Calu3 (cell line): ENCODE measurements at places on chromosomes 7 and 10. TPM values are rescaled to one million over a fixed set of nuclear protein-coding genes. Genes with fewer than 3 reads are reported as not detected.
A peak's percentile ranks its signal among the peaks of the same experiment; 100 is the strongest.

DNA sequence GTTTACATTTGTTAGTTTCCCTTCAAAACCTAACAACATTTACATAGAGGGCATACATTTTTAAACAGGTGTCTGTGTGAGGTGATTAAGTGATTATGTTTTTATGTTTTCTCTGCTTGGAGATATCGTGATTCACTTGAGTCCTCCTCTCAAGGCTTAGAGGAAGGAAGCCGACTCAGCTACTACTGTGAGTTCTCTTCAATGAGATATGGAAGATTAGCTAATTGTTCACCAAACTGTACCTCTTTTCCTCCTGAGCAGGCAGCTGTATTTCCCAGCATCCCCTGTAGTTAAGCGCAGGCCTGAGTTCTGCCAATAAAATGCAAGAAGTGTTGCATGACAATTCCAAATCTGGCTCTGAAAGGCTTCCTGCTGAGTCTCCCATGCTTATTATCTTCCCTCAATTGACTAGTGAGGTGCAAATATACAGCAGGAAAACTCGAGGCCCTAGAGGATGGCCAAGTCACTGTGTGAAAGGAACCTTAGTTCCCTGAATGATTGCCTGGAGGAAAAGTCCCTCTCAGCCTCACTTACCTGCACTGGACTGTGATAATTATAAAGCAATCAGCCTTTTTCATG lies 528.7 kb downstream of the GRM8 start:
- peaks cover 13% of the 10 kb centered on the region for H3K4me1 ChIP-seq
- no peak overlapping the region for H3K27ac ChIP-seq
- no peak overlapping the region for H3K4me3 ChIP-seq
- no peak for DNase-seq
- no peaks in the 10 kb centered on the region for H3K36me3 ChIP-seq

DNA sequence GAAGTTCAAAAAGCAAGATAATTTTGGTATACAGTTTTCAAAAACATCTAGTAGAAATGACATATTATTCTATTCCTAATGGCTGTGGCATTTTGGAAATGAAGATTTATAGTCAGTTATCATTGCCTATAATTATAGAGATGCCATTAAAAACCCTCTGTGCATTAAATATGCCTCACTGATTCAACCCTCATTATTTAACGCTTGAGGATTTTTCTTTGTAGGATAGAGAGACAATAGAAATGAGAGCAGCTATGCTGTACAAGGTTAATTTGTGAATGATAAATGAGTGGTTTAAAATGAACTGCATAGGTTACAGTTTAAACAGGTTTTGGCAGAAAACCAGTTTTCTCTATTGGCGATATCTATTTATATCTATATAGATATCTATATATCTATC lies 32.2 kb upstream of the SEMA3A start:
- no peak overlapping the region for H3K4me3 ChIP-seq
- H3K4me1 ChIP-seq, result peaks cover 21% of the 10 kb centered on the region
- H3K27ac ChIP-seq, result no peak overlapping the region
- H3K27me3 ChIP-seq, result no peaks in the 10 kb centered on the region
- no peak for DNase-seq
- H3K36me3 ChIP-seq, result no peaks in the 10 kb centered on the region

DNA sequence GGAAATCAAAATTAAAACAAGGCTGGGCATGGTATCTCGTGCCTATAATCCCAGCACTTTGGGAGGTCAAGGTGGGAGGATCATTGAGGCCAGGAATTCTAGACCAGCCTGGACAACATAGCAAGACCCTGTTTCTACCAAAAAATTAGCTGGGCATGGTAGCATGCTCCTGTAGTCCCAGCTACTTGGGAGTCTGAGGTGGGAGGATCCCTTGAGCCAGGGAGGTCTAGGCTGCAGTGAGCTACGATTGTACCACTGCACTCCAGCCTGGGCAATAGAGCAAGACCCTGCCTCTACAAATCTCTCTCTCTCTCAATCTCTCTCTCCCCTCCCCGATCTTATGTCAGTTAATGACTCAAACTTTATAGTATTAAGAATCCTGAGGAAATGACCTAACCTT lies 3.8 kb downstream of the KPNA7 start:
- DNase-seq, result no peak
- H3K27me3 ChIP-seq, result no peaks in the 10 kb centered on the region
- peaks cover 8% of the 10 kb centered on the region for H3K4me1 ChIP-seq
- peaks cover 7% of the 10 kb centered on the region for H3K36me3 ChIP-seq
- no peak overlapping the region for H3K27ac ChIP-seq

- no peaks in the 10 kb centered on the region for H3K36me3 ChIP-seq
- no peak overlapping the region for H3K4me3 ChIP-seq
- DNase-seq, result peak; percentile 16
- peaks cover 5% of the 10 kb centered on the region for H3K27me3 ChIP-seq
- no peak overlapping the region for H3K27ac ChIP-seq
These were observed 21.9 kb downstream of the GRID1 start for GRCh38 chr10:86344714-86345161.

- peaks cover 60% of the 10 kb centered on the region for H3K4me1 ChIP-seq
- peaks cover 26% of the 10 kb centered on the region for H3K36me3 ChIP-seq
- DNase-seq, result no peak
These were observed 2.6 kb upstream of the CAV1 start for GRCh38 chr7:116522247-116522646.

DNA sequence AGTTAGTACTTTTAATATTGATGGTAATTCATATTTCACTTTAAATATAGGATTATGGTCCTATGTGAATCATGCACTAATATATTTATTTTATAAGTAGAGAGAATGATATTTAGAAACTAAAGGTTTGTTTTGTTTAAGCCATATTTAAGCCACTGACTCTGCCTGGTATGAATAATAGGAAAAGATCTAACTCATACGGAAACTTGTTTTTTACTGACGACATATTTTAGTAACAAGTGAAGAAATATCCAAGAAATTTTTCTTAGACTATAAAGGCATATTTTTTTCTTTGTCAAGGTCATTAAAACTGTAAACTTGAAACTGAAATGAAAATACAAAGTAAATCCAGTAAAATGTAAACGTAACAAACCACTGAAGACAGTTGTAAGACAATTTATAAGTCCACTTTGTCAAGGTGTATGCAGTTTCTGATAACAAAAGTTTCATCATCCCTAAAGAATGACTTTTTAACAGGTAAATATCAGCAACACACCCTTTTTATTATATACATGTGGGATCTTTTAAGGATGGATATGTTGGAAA lies 147.1 kb downstream of the PHF14 start:
- H3K36me3 ChIP-seq, result no peaks in the 10 kb centered on the region
- no peaks in the 10 kb centered on the region for H3K27me3 ChIP-seq
- no peak overlapping the region for H3K27ac ChIP-seq
- no peak for DNase-seq

GRCh38 chr7:114823290-114823689 lies 98.6 kb upstream of the MDFIC start:
- peaks cover 10% of the 10 kb centered on the region for H3K4me1 ChIP-seq
- no peaks in the 10 kb centered on the region for H3K27me3 ChIP-seq
- H3K36me3 ChIP-seq, result peaks cover 7% of the 10 kb centered on the region
- H3K4me3 ChIP-seq, result no peak overlapping the region
- no peak overlapping the region for H3K27ac ChIP-seq

DNA sequence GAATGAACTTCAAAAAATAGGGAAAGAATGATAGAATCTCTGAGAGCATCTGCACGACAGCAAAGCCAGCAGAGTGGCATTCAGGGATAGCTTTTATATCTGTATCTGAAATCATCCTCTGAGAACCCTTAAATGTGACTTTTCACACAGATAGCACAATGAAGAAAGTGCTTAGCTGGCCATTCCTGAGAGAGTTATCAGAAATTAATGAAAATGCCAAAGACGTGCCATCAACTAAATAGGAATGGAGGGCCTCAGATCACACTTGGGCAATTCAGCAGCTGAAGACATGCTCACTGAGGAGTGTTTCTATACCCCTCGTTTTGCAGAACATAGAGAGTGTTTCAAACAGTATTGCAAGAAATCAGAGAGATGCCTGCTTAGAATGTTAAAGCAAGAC lies 51.6 kb downstream of the AKR1B1 start:
- H3K27ac ChIP-seq, result no peak overlapping the region
- no peaks in the 10 kb centered on the region for H3K36me3 ChIP-seq
- peaks cover 9% of the 10 kb centered on the region for H3K4me1 ChIP-seq
- H3K27me3 ChIP-seq, result no peaks in the 10 kb centered on the region
- H3K4me3 ChIP-seq, result no peak overlapping the region

DNA sequence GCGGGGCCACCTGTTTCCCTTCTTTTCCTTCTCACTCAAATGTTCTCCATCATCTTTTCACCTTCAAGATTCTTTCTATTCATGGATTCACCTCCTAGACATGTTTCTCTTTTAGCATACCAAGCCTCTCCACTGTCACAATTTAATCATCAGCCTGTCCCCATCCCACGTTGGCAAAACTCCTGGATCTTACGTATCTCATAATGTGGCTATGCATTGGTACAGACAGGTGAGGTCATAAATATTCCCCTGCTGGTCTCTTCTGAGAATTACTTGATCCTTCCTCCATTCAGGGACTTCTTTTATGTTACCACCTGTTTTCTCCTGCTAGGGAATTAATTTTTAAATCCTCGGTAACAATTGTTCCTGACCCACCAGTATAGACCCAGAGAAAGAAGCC lies 262.6 kb upstream of the NEBL start:
- H3K27me3 ChIP-seq, result no peaks in the 10 kb centered on the region
- DNase-seq, result no peak
- peaks cover 20% of the 10 kb centered on the region for H3K4me1 ChIP-seq
- H3K36me3 ChIP-seq, result no peaks in the 10 kb centered on the region
- no peak overlapping the region for H3K27ac ChIP-seq

DNA sequence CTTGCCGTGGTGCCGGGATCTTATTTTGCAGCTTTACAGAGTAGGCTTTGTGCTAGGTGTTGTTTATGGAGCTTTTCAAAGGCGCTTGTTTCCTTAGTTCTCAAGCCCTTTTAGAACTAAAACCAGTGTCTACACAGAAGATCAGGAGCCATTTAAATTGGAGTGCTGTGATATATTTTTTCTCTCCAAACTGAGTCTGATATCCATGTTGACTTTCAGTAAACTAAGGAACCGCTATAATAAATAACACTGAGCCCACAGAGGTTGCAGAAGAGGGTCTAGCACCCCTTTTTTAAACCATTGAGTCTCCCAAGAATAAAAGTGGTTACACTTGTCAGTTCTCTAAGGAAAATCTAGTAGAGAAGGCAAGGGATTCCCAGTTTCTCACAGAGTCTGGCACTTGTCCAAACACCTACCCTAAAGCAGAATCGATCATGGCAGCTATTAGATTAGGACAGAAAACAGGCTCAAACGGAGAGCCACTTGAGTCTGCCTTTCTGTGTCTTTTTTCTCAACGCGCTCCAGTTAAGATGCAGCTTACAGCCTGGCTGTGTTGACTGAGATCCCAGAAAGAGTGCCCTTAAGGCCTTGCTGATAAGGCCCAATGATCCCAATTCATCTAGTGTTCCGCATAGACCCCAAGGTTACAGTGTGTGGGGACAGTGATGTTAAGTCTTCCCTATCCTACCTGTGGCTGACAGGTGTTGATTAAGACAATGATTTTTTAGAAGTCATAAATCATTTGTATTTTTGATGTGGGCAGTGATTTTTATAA lies 804 bp downstream of the TMEM106B start:
- H3K4me1 ChIP-seq, result peaks cover 24% of the 10 kb centered on the region
- no peaks in the 10 kb centered on the region for H3K27me3 ChIP-seq
- peak; percentile 29 for DNase-seq

DNA sequence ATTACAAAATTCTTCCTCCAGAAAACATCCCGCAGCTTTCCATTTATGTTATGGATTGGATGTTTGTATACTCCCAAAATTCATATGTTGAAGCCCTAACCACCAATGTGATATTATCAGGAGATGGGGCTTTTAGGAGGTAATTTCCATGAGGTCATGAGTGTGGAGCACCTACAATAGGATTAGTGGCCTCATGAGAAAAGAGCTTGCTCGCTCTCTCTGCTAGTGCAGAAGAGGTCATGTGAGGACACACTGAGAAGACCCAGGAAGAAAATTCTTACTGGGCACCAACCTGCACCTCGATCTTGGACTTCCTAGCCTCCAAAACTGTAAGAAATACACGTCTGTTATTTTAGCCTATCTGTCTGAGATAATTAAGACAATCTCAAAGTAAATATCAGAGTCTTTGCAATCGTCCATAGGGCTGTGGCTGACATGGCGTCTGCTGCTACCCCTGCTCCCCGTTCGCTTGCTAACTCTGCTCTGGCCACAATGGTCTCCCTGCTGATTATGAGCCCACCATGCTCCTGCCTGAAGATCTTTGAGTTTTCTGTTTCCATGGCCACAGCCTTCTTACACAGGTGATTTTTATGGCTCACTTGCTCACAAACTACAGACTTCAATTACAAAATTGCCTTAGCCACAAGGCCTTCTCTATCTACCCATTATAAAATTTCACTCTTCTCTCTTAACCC lies 333.3 kb downstream of the CACNA2D1 start:
- no peak for DNase-seq
- no peaks in the 10 kb centered on the region for H3K36me3 ChIP-seq
- no peak overlapping the region for H3K27ac ChIP-seq

DNA sequence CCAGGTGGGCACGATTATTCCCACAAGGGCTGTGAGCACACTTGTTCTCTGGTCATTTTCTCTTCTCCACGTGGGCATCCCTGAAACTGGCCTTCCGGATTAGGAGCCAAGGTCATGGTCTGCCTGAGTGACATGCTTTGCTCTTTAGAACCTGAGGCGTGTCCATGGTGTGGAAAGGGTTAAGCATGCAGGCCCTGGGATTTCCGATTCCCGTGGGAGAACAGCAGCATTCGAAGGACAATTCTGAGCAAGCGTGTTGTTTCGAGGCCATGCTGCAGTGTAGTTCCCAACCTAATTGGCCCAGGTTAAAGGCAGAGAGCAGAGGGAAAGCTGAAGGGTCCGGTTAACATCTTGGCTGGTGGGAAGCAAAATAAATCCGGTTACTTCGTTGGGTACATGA lies 245.9 kb downstream of the SKAP2 start:
- H3K36me3 ChIP-seq, result no peaks in the 10 kb centered on the region
- no peak overlapping the region for H3K27ac ChIP-seq
- H3K4me3 ChIP-seq, result no peak overlapping the region
- H3K4me1 ChIP-seq, result peaks cover 11% of the 10 kb centered on the region
- H3K27me3 ChIP-seq, result no peaks in the 10 kb centered on the region

The SLC13A1 gene
- total RNA-seq, result not detected in 2 replicates

The TCF7L2 gene
- total RNA-seq, result 36.6 and 43.0 TPM in 2 replicates

The WDR86 gene
- total RNA-seq, result not detected in 2 replicates

The HDAC9 gene
- 152 and 159 TPM in 2 replicates for total RNA-seq

The GJC3 gene
- total RNA-seq, result not detected in 2 replicates

The ATP6V0A4 gene
- 5.6 and 7.7 TPM in 2 replicates for total RNA-seq

The GPR22 gene
- total RNA-seq, result not detected in 2 replicates

The BRAT1 gene
- 56.2 and 59.6 TPM in 2 replicates for total RNA-seq

The MRPS17 gene
- total RNA-seq, result 32.6 and 37.1 TPM in 2 replicates

The MET gene
- 242 and 249 TPM in 2 replicates for total RNA-seq

The C7orf57 gene
- 0.24 and 0.33 TPM in 2 replicates for total RNA-seq

The HBP1 gene
- 31.1 and 32.0 TPM in 2 replicates for total RNA-seq
